Spinal cord (tissue), 10 donors: ENCODE measurements at places on chromosomes 16 and 17. TPM values are rescaled to one million over a fixed set of nuclear protein-coding genes. Genes with fewer than 3 reads are reported as not detected.
A peak's percentile ranks its signal among the peaks of the same experiment; 100 is the strongest.

Gene FBRS
- polyA plus RNA-seq: 69.0 TPM

Gene SCARF1
- 7.1 TPM for polyA plus RNA-seq

Gene NOL3
- 25.4 TPM for polyA plus RNA-seq

Gene KRT12
- not detected for polyA plus RNA-seq

Gene NTN3
- 3.9 TPM for polyA plus RNA-seq

Gene CACNG5
- 7.8 TPM for polyA plus RNA-seq

Gene NAGS
- polyA plus RNA-seq: 2.0 TPM

- no peaks in the 10 kb centered on the region for H3K27me3 ChIP-seq
- H3K4me1 ChIP-seq: peaks cover 49% of the 10 kb centered on the region
- peak overlapping the region; percentile 22 for H3K27ac ChIP-seq
- peaks cover 3% of the 10 kb centered on the region for H3K36me3 ChIP-seq
- H3K4me3 ChIP-seq: no peak overlapping the region
Observed at GRCh38 chr17:57438066-57438731, 181.9 kb downstream of the MSI2 start.

- no peak overlapping the region for H3K4me3 ChIP-seq
- H3K27me3 ChIP-seq: no peaks in the 10 kb centered on the region
- peaks cover 7% of the 10 kb centered on the region for H3K4me1 ChIP-seq
- DNase-seq: no peak
- H3K27ac ChIP-seq: no peak overlapping the region
Observed at GRCh38 chr17:59178266-59178985, 22.9 kb downstream of the PRR11 start.

- DNase-seq: no peak
- H3K4me3 ChIP-seq: no peak overlapping the region
- peaks cover 5% of the 10 kb centered on the region for H3K4me1 ChIP-seq
Observed at GRCh38 chr17:74786431-74787055, 10.4 kb upstream of the NAT9 start.

- H3K27me3 ChIP-seq: no peaks in the 10 kb centered on the region
- no peak overlapping the region for H3K27ac ChIP-seq
- no peaks in the 10 kb centered on the region for H3K36me3 ChIP-seq
- no peak for DNase-seq
- H3K4me1 ChIP-seq: peaks cover 18% of the 10 kb centered on the region
- no peak overlapping the region for H3K4me3 ChIP-seq
Observed at GRCh38 chr16:49605536-49606254, 232.1 kb downstream of the C16orf78 start.

DNA sequence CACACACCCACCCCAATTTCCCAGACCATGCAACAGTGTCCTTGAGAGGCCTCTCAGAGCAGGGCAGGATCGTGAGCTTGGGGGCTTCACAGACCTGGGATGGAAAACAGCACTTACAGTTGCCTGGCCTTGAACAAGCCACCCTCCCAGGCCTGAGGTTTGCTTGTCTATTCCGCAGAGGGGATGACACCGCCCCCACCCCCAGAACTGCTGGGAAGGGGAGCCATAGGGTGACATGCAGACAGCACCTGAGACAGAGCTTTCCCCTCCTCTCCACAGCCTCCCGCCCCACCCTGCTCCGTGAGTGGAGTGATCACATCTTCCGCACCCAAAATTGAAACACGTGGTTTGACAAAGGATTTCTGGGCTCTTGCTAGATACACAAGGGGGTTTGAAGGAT lies 131.5 kb upstream of the TNRC6C start:
- H3K4me3 ChIP-seq: no peak overlapping the region
- no peaks in the 10 kb centered on the region for H3K36me3 ChIP-seq
- H3K27ac ChIP-seq: no peak overlapping the region
- H3K4me1 ChIP-seq: peaks cover 51% of the 10 kb centered on the region
- no peaks in the 10 kb centered on the region for H3K27me3 ChIP-seq

DNA sequence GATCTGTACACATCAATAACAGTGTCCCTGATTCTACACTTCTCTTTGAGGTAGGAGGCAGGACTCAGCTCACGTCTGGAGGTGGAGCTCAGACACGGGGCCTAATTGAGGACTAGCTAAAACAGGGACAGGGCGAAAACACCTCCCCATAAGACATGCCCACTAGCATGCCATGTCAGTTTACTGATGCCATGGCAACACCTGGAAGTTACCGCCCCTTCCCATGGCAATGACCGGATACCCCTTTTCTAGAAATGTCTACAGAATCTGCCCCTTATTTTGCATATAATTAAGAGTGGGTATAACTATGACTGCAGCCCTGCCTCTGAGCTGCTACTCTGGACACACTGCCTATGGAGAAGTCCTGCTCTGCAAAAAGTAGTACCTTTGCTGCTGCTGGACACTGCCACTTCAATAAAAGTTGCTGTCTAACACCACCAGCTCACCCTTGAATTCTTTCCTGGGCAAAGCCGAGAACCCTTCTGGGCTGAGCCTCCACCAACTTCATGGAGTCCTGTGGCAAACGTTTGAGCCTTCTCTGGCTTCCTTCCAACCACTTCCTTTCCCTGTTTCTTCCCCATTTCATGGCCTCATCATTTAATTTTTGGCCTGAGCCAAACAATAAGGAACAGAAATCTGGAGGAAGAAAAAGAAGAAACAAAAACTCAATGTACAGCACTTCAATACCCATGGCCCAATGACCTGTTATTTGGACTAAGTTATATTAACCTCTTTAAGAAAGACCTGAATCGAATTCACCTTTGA lies 21.0 kb downstream of the PHB1 start:
- no peaks in the 10 kb centered on the region for H3K27me3 ChIP-seq
- H3K36me3 ChIP-seq: no peaks in the 10 kb centered on the region
- peaks cover 10% of the 10 kb centered on the region for H3K4me1 ChIP-seq
- DNase-seq: no peak

DNA sequence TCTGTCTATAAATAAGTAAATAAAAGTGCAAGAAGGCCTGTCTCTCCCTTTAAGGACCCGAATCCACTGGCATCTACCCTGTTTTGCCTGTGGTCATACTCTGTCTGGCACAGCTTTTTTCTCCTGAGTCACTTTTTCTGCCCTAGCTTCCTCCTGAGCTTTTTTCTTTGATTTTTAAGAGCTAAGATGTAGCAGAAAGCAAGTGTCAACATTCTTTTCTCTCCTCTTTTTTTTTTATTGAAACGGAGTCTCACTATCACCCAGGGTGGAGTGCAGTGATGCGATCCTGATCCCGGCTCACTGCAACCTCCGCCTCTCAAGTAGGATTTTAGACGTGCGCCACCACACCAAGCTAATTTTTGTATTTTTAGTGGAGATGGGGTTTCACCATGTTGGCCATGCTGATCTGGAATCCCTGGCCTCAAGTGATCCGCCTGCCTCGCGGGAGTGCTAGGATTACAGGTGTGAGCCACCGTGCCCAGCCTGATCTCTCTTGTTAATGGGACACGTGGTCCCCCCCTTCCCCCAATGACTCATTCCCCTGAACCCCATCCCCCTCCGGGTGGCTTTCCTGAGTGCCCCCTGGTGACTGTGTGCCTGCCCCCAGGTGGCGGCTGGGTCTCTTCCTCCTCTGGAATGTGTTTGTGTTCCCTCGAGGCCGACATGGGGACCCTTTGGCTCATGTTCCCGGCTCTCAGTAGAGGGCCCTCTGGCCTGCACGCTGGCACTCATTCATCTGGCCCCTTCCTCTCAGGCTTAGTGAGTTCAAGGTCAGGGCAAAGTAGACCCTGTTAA lies 14.2 kb downstream of the C16orf90 start:
- no peaks in the 10 kb centered on the region for H3K4me1 ChIP-seq
- no peak overlapping the region for H3K4me3 ChIP-seq
- H3K27me3 ChIP-seq: no peaks in the 10 kb centered on the region

GRCh38 chr16:10297341-10298006 lies 88.4 kb upstream of the ATF7IP2 start:
- H3K27me3 ChIP-seq: no peaks in the 10 kb centered on the region
- no peaks in the 10 kb centered on the region for H3K36me3 ChIP-seq
- no peak overlapping the region for H3K27ac ChIP-seq
- no peak overlapping the region for H3K4me3 ChIP-seq
- no peak for DNase-seq

DNA sequence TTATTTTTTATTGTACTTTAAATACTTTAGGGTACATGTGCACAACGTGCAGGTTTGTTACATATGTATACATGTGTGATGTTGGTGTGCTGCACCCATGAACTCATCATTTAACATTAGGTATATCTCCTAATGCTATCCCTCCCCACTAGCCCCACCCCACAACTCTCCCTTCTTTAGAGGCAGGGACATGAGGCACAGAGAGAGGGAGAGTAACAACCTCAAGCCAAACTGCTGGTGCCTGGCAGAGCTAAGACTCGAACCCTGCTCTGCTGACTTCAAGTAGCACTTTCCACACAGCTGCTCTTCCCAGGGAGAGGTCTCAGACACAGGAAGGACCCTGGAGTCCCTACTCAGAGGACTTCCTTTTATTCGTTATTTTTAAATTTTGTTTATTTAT lies 69.4 kb downstream of the WSB1 start:
- no peak for DNase-seq
- H3K36me3 ChIP-seq: no peaks in the 10 kb centered on the region
- H3K4me3 ChIP-seq: no peak overlapping the region
- no peak overlapping the region for H3K27ac ChIP-seq

GRCh38 chr17:78130437-78131101 lies at the start of gene TMC8:
TMC8 (plus strand) TSS chr17:78130771; CDS start chr17:78131589, 818 bp downstream.
- H3K27ac ChIP-seq: no peak within 1 kb of the TSS
- peaks cover 6% of the 10 kb centered on the region for H3K36me3 ChIP-seq
- DNase-seq: no peak
- H3K27me3 ChIP-seq: peaks cover 70% of the 10 kb centered on the region
- peaks cover 67% of the 10 kb centered on the region for H3K4me1 ChIP-seq
- H3K4me3 ChIP-seq: peak within 1 kb of the TSS; percentile 12

DNA sequence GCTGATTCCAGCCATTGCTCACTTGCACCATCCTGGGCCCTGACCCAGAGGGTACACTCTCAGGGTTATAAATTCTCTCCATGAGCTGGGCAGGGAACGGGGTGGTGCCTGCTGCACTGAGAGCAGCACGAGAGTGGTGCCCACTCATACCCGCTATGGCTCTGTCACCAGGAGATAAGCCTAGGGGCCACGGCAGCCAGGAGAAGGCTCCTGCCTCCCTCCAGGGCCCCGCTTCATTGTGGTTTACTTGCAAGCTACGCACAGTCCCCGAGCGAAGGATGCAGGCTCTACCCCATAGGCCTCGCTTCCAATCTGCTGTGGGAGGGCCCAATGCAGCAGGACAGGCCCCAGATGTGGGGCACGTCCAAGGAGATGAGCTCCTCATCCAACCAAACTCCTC lies 48.5 kb downstream of the VAC14 start:
- H3K27me3 ChIP-seq: no peaks in the 10 kb centered on the region
- H3K27ac ChIP-seq: no peak overlapping the region
- peaks cover 100% of the 10 kb centered on the region for H3K4me1 ChIP-seq
- no peak overlapping the region for H3K4me3 ChIP-seq
- peaks cover 53% of the 10 kb centered on the region for H3K36me3 ChIP-seq

DNA sequence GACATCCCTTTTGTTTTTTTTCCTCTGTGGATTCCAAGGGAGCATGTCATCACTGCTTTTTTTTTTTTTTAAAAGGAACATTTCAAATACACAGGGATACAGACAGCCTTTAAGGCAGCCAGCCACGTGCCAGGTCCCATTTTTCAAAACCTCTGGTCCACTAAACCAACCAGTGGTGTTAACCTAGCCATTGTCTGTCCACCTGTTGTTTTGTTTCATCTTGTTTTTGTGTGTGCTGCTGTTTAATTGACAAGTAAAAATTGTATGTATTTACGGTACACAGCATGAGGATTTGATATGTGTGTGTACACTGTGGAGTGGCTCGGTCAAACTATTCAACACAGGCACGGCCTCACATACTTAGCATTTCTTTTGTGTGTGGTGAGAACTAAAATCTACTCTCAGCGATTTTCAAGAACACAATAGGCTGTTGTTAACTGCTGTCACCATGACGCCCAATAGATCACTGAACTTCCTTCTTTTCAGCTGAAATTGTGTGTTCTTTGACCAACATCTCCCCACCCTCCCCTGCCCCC lies 19.2 kb downstream of the TMEM114 start:
- no peaks in the 10 kb centered on the region for H3K36me3 ChIP-seq
- H3K4me3 ChIP-seq: no peak overlapping the region
- peaks cover 41% of the 10 kb centered on the region for H3K4me1 ChIP-seq
- peaks cover 9% of the 10 kb centered on the region for H3K27me3 ChIP-seq
- no peak for DNase-seq
- H3K27ac ChIP-seq: no peak overlapping the region

- no peak for DNase-seq
- no peak overlapping the region for H3K4me3 ChIP-seq
- H3K27me3 ChIP-seq: no peaks in the 10 kb centered on the region
- no peak overlapping the region for H3K27ac ChIP-seq
- peaks cover 11% of the 10 kb centered on the region for H3K4me1 ChIP-seq
Observed at GRCh38 chr16:17453364-17454038, 17.3 kb downstream of the XYLT1 start.

- H3K27ac ChIP-seq: no peak overlapping the region
- peaks cover 17% of the 10 kb centered on the region for H3K4me1 ChIP-seq
- H3K27me3 ChIP-seq: peaks cover 17% of the 10 kb centered on the region
- peak overlapping the region; percentile 53 for H3K4me3 ChIP-seq
- DNase-seq: no peak
Observed at GRCh38 chr16:74700116-74700437, 585 bp downstream of the MLKL start.

DNA sequence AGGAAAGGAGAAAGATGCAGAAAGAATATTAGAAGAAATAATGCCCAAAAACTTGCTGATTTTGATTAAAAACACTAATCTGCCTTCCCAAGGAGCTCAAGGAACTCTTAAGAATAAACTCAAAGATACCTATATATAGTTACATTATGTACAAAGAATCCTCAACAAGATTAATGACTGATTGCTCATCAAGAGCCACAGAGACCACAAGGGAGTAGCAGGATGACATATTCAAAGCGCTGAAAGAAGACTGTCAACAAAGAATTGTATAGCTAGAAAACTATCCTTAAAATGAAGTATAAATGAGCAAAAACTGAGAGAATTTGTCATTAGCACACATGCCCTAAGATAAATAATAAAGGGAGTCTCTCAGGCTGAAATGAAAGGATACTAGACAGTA lies 6.2 kb downstream of the LPCAT2 start:
- no peaks in the 10 kb centered on the region for H3K4me1 ChIP-seq
- no peaks in the 10 kb centered on the region for H3K27me3 ChIP-seq
- no peaks in the 10 kb centered on the region for H3K36me3 ChIP-seq
- no peak overlapping the region for H3K4me3 ChIP-seq

DNA sequence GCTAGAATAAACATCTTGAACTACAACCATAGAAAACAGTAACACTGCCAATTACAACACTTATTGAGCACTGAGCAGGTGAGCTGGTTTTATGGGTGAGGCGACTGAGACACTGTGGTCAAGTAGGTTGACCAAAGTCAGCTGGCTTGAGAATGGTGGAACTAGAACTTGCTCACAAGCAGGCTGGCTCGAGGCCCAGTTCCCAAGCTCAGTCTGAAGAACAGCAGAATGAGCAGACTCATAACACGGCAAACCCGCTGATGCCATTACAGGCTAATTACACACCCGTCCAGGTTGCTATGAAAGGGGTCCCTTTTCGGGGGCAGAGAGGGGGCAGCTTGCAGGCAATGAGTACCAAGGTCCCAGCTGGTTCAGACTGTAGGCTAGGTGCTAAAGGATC lies 6.5 kb downstream of the ZZEF1 start:
- H3K4me1 ChIP-seq: no peaks in the 10 kb centered on the region
- no peak overlapping the region for H3K27ac ChIP-seq
- H3K36me3 ChIP-seq: peaks cover 5% of the 10 kb centered on the region
- no peaks in the 10 kb centered on the region for H3K27me3 ChIP-seq

- DNase-seq: no peak
- no peaks in the 10 kb centered on the region for H3K4me1 ChIP-seq
- H3K36me3 ChIP-seq: no peaks in the 10 kb centered on the region
- H3K4me3 ChIP-seq: no peak overlapping the region
- no peak overlapping the region for H3K27ac ChIP-seq
- H3K27me3 ChIP-seq: no peaks in the 10 kb centered on the region
Observed at GRCh38 chr16:3907586-3907985, 27.1 kb upstream of the CREBBP start.

- H3K27me3 ChIP-seq: peaks cover 4% of the 10 kb centered on the region
- H3K27ac ChIP-seq: no peak overlapping the region
- H3K4me1 ChIP-seq: no peaks in the 10 kb centered on the region
- H3K36me3 ChIP-seq: no peaks in the 10 kb centered on the region
- no peak overlapping the region for H3K4me3 ChIP-seq
Observed at GRCh38 chr17:34201767-34202166, 53.3 kb upstream of the CCL2 start.
